ENCODE measurements at places on chromosomes 1 and 21.

- no peak for DNase-seq
Observed at GRCh38 chr1:77639056-77639455, 43.4 kb downstream of the ZZZ3 start.

DNA sequence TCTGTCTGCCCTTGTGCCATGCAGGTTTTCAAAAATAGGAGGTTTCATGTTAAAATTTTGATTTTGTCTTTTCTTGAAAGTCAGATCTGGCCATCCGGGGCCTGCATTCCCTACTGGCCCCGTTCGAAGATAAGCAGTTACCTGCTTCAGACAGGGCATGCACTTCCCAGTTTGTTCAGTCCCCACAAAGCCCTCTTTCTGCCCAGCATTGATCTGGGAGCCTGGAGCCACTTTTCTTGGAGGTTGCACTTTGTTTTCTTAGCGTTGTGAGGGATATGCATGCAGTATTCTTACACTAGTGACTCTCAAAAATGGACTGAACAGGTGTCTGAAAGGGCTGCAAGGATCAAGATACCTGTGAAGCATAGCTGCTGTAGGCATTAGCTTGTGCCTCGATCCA lies 11.5 kb downstream of the MOV10 start:
- DNase-seq = no peak

GRCh38 chr1:201887116-201887866 lies 1.4 kb upstream of the SHISA4 start:
- DNase-seq = no peak

DNA sequence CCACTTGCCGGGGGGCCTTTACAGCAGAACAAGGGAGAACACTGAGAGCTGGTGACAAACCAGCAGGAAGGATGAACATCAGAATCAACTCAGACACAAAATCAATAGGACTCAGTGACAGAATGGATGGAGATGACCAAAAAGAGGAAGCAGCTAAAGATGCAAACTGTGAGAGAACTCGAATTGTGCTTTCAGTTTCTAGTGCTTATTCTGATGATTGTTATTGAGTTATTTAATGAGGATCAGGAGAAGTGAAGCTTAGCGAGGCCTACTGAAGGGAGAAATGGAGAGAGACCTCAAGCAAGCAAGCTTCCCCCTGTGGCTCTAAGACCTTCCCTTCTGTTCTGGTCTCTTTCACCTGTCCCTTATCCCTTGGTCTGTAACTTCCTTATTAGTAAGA lies 30.3 kb upstream of the TMEM125 start:
- no peak for DNase-seq

GRCh38 chr1:59100708-59101374 lies 196.1 kb upstream of the FGGY start:
- no peak for DNase-seq

GRCh38 chr1:67916140-67916886 lies 83.0 kb upstream of the GNG12 start:
- DNase-seq = no peak

DNA sequence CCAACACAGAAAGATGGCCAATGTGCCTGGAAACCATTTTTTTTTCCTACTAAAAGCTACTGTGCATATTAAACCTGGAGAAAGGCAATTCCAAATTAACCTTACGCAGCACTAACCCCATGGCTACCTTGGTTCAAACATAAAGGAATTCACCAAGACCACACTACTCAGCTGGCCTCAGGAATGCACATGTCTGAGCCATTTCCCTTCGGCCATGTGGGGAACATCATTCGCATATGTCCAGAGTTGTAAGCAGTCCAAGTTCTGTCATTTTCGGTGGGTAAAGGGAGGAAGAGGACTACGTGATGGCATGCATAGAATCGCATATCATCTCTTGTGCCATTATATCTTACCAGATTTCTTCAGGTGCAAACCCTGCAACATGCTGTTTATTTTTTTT lies 175.4 kb downstream of the NTMT2 start:
- DNase-seq = no peak

DNA sequence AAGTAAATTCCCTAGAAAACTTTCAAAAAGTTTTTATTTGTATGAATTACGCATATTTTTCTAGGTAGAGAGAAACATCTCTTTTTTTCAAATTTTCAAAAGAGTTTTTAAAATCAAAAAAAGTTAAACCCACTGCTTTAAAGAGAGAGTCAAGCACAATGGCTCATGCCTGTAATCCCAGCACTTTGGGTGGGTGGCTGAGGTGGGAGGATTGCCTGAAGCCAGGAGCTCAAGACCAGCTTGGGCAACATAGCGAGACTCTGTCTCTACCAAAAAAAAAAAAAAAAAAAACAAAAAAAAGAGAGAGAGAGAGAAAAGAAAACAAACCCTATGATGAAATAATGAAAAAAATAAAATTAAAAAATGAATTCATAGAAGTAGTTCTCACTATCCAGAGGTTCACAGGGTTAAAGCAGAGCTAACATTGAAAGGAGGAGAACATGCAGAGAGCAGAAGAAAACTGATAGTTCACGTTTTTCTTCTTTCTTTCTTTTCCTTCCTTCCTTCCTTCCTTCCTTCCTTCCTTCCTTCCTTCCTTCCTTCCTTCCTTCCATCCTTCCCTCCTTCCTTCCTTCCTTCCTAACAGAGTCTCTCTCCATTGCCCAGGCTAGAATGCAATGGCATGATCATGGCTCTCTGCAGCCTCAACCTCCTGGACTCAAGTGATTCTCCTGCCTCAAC lies 30.5 kb upstream of the SARS1 start:
- no peak for DNase-seq

DNA sequence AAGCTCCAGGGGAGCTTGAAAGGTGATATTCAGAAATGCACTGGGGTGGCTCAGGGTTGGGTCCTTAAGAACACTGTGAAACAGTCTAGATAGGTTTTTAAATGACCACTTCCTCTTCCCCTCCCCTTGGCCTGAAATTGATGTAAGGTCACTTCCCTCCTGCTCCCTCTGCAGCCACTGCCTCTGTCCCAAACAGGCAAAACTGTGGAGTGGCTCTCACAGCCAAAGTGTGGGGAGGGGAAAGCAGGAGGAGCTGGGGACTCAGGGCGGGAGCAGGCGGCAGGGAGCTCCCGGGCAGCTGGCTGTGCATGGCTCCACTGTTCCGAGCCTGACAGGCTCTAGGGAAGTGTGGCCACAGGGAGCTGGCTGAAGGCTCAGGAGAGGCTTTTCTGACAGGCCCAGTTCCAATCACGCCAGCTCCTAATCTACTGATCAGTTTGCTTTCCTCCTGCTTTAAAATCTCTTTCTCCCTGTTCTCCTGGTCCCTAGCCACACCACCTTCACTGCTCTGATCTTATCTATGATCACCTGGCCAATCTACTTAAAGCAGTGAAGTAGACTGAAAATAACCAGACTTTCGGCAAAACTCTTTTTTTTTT lies 5.1 kb upstream of the CSRP1 start:
- DNase-seq = no peak

DNA sequence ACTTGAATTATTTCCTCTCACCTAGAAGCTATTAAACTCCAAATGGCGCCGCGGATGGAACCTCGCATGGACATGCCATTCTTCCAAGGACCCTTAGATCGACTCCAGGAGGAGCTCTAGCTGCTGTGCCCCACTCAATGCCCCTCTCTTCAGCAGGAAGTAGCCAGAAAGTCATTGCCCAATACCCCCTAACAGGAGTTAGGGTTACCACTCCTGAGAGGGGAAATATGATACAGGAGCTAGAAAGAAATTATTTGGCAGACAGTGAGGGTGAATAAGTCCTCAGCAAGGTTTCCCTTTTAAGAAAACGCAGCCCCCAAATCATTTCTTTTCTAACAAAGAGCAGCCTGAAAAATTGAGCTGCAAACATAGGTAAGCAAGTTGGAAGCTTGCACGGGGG lies 28.6 kb downstream of the TFB2M start:
- DNase-seq = no peak

- no peak for DNase-seq
Observed at GRCh38 chr1:59815892-59816291, 1.1 kb downstream of the HOOK1 start.

DNA sequence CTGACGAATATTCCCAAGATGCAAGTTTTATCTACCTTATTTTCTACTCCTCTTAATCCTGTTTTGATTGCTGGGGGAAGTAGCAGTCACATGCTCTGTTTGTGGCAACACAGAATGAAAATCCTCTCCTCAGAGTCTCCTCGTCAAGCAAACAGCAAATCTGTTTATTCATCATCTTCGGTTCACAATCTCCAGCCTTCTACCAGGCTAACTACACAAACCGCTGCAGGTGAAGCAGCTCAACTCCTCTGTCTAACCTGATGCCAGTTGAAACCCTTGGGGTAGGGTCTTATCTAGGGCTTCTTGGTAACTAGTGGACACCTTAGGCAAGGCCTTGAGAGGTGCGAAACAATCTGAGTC lies 91.0 kb downstream of the SIPA1L2 start:
- DNase-seq = no peak

- peak; percentile 19 for DNase-seq
Observed at GRCh38 chr1:94819945-94820746, at the start of gene SLC44A3. SLC44A3 (plus strand) TSS chr1:94820357; CDS start chr1:94820452, 95 bp downstream.

- DNase-seq = no peak
Observed at GRCh38 chr21:45766501-45766900, 123.0 kb downstream of the PCBP3 start.

DNA sequence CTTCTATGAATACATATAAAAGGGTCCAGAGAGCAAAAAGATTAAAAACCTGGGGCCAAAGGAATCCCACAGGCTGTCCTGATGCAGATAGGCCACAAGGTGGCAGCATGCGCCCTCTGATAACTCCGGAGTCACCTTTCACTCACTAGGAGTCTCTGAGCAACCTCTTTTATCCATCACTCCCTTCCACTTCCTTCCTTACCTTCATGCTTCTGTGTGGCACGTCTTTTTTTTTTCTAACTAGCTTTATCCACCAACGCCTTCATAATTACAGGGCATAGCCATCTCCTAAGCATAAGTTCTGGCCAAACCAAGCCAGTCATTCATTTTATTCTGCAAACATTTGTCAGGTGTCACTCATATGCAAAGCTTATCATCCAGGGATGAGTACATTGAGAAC lies 3.9 kb upstream of the PGLYRP4 start:
- DNase-seq = peak; percentile 58

DNA sequence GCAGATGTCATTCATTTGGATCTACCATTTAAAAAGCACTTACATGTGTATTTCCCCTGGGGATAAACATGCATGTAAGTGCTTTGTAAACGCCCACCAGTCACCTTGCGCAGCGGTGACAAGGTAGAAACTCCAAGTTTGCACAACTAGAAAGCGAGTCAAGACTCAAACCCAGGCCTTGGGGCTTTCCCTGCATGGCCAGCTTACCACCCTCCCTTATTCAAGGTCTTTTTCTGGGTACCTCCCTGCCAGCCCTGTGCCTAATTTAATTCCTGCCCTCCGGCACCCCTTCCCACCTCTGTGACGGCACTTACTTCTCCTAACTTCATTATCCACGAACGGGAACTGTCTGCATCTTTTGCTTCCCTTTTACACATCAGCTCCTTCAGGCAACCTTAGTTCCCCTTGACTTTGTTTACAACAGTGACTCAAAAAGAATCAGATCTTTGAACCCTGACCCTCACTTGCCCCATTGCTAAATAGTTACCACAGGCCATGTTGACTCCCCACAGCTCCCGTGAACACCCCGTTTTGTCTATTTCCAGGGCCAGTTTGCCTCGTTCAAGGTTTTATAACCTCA lies 138.3 kb upstream of the ETS2 start:
- DNase-seq = no peak

DNA sequence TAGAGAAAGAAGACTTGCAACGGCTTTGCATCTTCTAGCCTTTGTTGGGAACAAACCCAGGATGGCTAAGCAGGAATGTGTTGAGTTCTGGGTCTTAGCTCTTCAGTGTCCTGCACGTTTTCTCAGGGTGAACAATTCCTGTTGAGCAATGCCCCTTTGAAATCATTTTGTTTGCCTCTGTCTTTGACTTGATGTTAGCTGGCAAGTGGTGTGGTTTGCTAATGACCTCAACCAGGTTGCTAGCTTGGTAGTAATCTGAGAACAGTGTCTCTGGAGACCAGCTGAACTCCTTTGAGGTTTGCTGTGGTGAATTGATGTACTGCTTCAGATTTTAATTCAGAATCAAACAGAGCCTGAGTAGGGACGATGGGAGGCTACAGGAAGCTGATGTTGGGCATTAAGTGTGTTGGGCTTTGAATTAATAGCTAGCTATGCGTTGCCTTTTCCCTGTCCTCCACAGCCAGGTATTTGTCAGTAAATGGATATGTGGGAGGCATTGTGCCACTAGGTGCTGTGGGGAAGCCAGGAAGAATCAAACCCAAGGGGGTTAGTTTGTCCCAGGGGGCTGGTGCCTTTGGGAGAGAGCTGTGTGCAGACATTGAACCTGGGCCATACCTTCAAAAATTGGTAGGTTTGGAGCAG lies 23.3 kb upstream of the SRSF10 start:
- DNase-seq = no peak

GRCh38 chr1:95098196-95098595 lies 19.0 kb upstream of the TLCD4 start:
- no peak for DNase-seq

GRCh38 chr1:233240829-233241682 lies 54.5 kb downstream of the PCNX2 start:
- DNase-seq = no peak

DNA sequence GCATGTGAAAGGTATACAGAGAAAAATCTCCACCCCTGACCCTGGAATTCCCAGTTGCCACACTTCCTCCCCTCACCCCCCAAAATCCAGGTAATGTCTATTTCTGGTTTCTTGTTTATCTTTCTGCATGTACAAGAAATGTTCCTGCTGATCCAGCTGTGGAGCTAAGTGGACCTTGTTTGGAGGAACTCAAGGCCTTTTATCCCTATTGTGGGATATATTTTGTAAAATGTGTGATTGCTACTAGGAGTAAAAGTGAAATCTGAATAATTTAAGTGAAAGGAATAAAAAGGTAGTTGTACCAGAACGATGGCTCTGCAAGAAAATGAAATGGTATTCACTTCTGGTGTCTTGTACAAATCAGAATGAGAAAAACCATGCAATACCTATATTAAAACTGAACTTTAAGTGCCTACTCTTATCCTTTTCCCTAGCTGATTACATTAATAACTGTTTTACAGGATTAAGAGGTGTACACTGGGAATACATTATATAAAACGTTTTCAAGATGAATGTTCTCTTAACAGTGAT lies 3.0 kb downstream of the SPEN start:
- DNase-seq = no peak

Data from activated CD8-positive, alpha-beta memory T cell treated with anti-CD3 and anti-CD28 coated beads, Interleukin-2, amount 50 U/mL, for 4 hours (primary cell).